ENCODE measurements at places on chromosomes 12 and 14. TPM values are rescaled to one million over a fixed set of nuclear protein-coding genes. Genes with fewer than 3 reads are reported as not detected.

Gene WNT1
- not detected for polyA plus RNA-seq

Gene NINJ2
- polyA plus RNA-seq = not detected

Gene WSCD2
- polyA plus RNA-seq = not detected

Gene NEDD1
- 30.5 TPM for polyA plus RNA-seq

Gene CD163L1
- 0.82 TPM for polyA plus RNA-seq

Gene MORN3
- polyA plus RNA-seq = 0.35 TPM

Gene IFNG-AS1
- not detected for polyA plus RNA-seq

Gene PZP
- polyA plus RNA-seq = not detected

Gene OTOGL
- polyA plus RNA-seq = 0.05 TPM

Gene TEAD4
- 10.3 TPM for polyA plus RNA-seq
